ENCODE measurements at places on chromosomes 3 and 15. TPM values are rescaled to one million over a fixed set of nuclear protein-coding genes. Genes with fewer than 3 reads are reported as not detected.

PEX5L gene
- 47.5 TPM for total RNA-seq

OXTR gene
- total RNA-seq = 0.74 TPM

TRIM42 gene
- total RNA-seq = not detected

SMCO1 gene
- total RNA-seq = not detected

ATP13A5 gene
- total RNA-seq = 0.49 TPM

CLDN18 gene
- total RNA-seq = under 0.01 TPM

ITGA11 gene
- 1.5 TPM for total RNA-seq

SCAMP5 gene
- total RNA-seq = 49.2 TPM

COLQ gene
- total RNA-seq = 1.7 TPM

GRK7 gene
- total RNA-seq = 0.25 TPM

All from temporal lobe (tissue), 4 donors.